ENCODE measurements at places on chromosomes 12 and 14.

DNA sequence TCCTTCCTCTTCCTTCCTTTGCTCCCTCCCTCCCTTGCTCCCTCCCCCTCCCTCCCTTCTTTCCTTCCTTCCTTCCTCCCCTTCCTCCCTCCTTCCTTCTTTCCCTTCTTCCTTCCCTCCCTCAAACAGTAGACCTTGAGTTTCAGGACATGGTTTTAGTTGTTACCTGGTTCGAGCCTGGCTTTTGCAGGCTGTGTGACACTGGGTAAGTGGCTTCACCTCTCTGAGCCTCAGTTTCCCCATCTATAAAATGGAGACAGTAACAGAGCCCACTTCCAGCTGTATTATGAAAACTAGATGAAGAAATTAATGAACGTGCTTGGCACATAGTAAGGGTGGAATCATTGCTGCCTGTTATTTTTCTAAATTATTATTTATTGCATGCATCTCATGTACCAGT lies 171.0 kb upstream of the LHX5 start:
- no peak for DNase-seq

DNA sequence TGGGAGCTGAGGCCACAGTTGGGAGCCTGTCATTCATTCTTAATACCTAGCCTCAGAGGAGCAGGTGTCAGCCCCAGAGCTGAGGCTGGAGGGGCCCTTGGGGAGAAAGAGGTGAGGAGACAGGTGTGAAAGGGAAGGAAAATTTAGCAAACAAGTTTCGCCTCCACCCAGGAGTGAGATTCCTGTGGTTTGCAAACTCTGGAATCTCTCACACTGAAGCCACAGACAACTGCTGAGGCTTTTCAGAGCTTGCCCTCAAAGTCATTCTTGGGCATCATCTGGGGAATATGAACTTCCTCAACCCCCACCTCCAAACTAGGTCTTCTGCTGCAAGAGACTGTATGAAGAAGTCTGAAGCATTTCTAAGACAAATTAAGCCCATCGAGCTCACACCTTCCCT lies 589.5 kb upstream of the TBX3 start:
- DNase-seq, result no peak

DNA sequence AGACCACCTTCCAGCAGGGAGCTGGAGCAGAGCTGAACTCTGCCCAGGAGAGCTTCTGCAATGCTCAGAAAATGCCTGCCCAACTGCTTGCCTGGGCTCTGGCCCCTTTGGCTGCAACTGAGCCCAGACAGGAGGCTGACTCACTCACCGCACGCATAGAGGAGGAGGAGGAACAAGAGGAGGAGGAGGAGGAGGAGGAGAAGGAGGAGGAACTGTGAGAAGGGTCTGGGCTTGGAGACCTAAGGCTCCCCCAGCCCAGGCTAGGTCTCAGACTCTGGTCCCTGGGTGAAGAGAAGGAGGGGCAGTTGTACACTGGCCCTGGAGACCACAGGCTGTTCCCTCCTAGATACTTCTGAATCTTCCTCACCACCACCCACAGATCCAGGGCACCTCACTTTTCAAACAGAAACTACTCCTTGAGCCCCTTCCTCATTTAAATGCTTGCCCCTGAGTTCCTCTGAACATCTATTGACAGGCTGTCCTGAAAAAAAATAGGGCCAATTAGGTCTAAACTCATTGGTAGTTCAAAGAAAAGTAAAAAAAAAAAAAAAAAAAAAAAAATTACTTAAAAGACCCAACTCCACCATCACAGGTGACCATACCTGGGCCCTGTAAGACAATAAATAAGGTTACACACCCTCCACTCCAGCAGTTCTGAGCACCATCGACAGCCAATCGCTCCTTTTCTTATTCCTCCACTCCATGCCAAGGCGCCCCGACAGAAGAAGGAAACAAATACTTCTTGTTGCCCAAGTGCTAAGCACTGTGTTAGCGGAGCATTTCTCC lies 674 bp downstream of the VDR start:
- peak; percentile 85 for DNase-seq

DNA sequence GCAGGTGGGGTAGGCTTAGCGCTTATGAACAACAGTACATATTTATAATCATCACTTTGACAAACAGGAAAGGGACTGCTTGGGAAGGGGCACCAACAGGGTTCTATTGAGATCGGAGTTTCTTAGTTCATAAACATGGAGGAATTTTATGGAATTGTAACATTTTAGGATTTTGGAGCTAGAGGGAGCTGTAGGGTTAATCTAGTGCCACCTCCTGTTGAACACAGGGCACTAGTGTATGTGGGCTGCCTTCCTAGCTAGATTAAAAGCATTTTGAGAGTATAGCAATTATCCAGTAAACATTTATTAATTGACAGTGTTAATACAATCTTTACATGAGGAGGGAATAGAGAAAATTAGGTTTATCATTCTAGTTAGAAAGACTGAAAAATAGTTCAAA lies 23.1 kb upstream of the TBC1D30 start:
- DNase-seq, result no peak

- peak; percentile 77 for DNase-seq
Measured at GRCh38 chr12:46371718-46372543, 642 bp downstream of the SLC38A2 start.

DNA sequence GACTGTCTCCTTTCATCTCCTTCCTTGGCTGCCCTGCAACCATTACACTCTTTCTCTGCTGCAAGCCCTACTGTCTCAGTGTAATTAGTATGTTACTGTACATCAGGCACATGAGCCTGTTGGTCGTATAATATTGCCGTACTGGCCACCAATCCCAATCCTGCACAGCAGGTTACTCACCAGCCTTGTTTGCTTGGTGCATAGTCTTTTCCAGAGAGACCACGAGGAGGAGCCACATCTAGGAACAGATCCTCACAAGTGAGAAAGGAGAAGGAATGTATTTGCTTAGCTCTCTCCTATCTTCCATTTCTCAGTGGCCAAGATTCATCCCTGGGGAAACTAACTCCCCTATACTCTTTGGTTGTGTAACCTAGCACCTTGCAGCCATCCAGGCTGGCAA lies 33.0 kb upstream of the BICDL1 start:
- no peak for DNase-seq

- peak; percentile 77 for DNase-seq
Measured at GRCh38 chr12:51814311-51815088, 34.0 kb downstream of the FIGNL2 start.

DNA sequence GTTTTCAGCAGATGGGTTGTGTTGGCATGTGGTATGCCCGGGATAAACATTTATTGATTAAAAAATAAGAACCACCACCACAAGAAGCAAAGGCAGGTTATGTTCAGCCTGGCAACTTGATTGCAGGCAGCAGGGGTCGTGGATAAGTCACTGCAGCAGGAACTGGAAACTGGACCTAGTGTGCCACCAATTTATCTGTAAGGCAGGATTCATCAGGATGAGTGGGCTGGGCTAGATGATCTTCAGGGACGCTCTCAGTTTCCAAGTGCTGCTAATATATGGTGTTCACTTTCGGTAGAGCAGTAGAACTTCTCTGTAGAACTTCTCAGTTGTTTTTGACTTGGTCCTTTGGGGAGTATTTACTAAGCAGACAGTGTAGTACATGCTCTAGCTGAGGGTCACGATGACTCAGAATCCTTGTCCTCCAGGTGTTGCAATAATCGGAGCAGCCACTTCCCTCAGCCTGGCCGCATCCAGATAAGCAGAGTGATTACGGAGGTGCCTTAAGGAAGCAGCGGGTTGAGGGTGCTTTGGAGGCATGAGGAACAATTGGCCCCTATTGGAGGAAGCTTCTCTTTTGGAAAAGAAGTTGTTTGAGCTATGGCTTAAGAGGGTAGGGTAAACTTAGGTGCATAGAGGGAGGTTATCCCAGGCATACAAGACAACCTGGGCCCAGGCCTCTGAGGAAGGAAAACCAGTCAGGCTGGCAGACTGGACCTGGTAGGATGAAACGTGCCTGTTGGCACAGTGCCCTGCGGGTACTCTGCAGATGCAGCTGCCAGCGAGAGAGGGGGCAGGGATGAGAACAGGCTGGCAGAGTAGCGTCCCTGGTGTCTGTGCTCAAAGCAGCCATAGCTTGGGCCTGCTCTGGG lies 104.0 kb downstream of the GPR135 start:
- no peak for DNase-seq

- DNase-seq, result no peak
Measured at GRCh38 chr12:59084511-59085375, 164.4 kb upstream of the LRIG3 start.

DNA sequence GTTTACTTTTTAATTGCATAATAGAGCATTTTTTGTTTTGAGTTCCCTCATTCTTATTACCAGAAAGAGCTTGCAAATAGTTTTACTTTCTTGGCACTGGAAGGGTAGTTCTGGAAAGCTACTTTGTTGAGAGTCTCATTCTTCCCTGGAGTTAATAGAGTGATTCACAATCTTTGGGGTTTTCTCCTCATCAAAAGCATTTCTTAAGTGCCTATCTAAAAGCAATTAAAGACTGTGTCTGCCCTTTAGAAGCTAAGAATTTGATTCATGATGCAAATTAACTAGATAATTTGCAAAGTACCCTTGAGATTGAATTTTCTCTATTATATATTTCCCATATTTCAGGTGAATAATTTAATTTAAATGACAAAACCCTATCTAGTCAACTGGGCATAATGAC lies 8.1 kb upstream of the BMAL2 start:
- no peak for DNase-seq

DNA sequence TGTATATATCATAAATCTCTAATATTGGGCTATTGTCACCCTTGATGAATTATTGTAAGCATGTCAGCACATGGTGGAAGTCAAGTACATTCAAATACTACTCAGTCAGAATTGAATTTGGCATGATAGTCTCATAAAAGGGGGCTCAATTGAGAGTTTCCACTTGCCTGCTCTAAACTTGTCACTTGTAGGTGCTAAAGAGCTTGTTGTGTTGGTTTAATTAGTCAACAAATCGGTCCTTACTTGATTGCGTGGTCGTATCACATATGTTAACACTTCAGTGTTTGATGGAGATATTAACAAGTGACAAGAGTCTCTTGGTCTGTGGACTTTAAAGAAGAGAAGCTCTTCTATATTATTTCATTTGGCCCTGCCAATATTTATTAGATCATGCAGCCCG lies 81.1 kb downstream of the NKX2-1 start:
- DNase-seq, result no peak

DNA sequence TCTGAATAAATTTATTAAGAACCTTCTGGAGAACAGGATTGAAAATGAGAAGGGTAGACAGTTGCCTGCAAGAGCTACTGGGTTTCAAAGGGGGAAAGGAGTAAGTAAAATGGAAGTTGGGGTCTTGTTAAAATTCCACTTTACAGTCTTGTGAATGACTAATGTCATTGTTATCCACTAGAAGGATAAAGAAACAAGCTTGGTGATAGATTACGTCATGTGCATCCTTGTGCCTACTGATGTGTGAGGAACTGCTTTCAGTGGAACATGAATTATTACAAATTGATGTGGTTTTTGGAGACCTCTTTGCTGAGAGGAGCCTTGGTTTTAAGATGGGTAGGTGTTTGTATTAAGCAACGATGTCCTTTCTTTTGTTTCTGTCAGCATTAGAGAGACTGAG lies 272.5 kb upstream of the PRICKLE1 start:
- DNase-seq, result no peak

DNA sequence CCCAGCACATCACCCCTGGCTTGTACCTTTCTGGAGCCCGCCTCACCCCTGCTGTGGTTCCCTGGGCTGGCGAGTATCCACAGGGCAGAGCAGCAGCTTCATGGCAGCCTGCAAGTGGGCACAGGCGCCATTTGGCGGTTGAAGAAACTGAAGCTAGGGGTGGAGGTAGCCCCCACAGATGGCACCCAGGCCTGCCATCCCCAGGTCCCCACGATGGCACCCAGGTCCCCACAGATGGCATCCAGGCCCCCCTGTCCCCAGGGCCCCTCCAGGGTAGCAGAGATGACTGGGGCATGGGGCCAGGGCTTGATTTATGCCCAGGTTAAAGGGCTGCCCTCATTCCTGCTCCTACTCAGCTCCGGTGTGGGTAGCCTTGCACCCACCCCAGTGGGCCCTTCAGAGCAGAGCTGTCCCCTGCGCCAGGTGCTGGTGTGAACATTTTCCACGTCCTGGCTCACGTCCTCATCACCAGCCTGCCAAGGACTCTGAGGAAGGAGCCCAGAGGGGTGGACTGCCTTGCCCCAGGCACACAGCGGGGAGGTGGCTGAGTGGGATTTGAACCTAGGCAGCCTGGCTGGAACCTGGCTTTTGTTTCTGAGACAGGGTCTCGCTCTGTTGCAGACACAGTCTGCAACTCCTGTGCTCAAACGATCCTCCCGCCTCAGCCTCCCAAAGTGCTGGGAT lies 8.7 kb downstream of the MMP17 start:
- no peak for DNase-seq

DNA sequence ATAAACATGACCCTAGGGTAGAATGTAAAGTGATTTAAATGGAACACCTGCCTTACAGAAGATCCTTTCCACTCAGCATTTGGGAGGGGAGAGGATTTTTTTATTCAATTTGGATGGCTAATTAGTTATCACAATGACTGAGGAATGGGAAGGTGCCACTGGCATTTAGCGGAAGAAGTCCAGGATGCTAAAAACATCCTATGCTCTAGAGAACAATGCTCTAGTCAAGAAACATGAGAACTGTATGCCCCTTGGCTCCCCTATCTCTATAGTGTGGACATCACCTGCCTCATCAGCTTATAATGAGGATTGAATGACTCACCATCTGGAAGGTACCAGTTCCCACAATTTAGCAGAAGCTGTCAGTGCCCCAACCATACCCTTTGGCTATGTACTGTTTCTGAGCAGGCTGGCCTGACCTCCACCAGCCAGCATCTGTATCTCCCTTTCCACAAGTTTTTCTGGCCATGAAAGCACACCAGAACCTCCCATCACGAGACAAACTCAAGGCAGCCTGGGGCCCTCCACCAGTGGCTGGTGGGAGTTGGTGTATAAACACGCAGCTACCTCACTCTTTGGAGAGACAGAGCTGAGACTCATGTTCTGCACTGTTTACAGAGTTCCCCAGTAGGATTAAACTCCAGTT lies 109.7 kb upstream of the VASH1 start:
- no peak for DNase-seq

DNA sequence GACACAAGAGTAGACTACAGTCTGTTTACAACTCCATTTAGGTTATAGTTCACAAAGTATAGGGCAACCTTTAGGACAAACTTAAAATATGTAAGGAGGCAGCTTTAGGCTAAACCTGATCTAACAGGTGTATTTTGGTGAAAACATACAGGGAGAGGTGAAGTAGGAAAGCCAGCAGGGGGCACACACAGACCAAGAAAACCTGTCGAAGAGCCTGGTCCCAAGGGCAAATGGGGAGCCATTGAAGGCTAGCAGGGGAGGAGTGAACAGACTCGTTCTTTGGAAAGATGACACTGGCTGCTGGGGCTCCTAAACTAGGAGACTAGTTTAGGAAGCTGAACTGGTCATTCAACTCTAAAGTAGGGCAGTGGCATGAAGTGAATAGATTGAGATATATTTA lies 138.8 kb upstream of the WSCD2 start:
- DNase-seq, result peak; percentile 43

GRCh38 chr12:108802101-108802961 lies 55.1 kb downstream of the SSH1 start:
- DNase-seq, result no peak

DNA sequence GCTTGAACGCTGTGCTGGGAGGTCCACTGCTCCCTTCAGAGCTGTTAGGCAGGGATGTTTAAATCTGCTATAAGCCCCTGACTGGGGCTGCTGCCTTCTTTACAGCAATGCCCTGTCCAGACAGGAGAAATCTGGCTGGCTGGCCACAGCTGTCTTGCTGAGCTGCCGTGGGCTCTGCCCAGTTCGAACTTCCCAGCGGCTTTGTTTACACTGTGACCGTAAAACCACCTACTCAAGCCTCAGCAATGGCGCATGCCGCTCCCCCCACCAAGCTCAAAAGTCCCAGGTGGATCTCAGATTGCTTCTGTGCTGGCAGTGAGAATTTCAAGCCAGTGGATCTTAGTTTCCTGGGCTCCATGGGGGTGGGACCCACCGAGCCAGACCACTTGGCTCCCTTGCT lies 35.8 kb downstream of the CKAP4 start:
- no peak for DNase-seq

GRCh38 chr12:26327975-26328644 lies 132.7 kb downstream of the SSPN start:
- no peak for DNase-seq

Measured in activated CD8-positive, alpha-beta memory T cell treated with anti-CD3 and anti-CD28 coated beads, Interleukin-2, amount 10 ng/mL, durations not matched to agents 7 days and 5 days (primary cell).